Posterior vena cava (tissue), 2 donors: ENCODE measurements at places on chromosomes 7 and 10. TPM values are rescaled to one million over a fixed set of nuclear protein-coding genes. Genes with fewer than 3 reads are reported as not detected.
A peak's percentile ranks its signal among the peaks of the same experiment; 100 is the strongest.

GRCh38 chr7:151689196-151689971 is 169.7 kb upstream of the RHEB start:
- peak; percentile 68 for DNase-seq

GRCh38 chr7:110187877-110188554 is 902.9 kb upstream of the LRRN3 start:
- no peak for DNase-seq

- DNase-seq: no peak
Measured at GRCh38 chr7:108836256-108836655, 266.6 kb downstream of the DNAJB9 start.

GRCh38 chr7:787332-788240 is 44.7 kb upstream of the SUN1 start:
- no peak for DNase-seq

DNA sequence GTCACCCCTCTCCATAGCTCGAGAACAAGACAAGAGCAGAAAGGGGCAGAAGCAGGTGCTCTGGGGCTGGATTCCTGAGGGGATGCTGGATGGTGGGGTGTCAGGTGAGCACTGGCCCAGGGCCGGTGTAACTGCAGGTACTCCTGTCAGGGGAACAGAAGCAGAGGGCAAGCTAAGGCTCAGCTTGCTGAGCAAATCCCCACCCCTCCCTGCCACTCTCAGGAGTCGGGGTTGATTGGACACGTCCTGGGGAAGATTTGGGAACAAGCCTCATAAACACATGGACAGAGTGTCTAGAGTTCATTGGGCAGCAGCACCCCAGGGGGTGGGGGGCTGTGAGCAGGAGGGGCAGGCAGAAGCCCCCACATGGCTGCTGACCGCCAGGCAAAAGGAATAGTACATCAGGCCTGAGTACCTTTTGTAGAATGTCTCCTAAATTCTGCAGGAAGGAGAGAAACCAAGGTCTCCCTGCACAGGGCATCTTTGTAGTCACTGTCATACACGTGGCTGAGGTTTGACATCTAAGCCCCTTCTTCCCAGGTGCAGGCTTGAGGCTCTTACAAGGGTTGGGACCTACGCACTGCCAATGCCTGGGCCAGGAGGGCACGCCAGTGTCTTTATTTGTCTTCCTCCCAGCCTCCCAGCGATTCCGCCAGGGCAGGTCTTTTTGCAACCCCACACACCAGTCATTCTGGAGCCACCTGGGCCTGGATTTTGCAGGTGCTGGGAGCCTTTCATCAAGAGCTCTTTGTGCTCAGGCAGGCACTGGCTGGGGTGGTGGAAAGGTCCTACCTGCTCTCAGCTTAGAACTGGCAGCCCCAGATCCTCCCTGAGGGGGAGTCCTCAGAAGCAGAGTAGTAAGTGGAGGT is 2.8 kb downstream of the CALML3 start:
- DNase-seq: peak; percentile 50

DNA sequence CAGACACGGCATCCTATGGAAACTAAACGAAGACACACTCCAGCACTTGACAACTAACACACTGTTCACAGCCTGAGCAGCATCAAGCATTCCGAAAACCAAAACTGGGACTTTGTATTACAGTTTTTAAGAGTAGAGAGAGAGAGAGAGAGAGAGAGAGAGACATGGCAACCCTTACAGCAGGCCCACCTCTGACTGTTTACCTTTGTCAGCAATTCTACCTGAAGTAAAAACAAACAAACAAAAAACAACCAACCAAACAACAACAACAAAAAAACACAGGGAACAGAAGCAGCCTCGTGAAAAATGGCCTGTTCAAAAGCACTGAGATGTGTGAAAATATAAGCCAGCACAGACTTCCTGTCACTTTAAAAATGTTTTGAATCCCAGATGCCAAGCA is 118.0 kb downstream of the SPAG6 start:
- DNase-seq: no peak

DNA sequence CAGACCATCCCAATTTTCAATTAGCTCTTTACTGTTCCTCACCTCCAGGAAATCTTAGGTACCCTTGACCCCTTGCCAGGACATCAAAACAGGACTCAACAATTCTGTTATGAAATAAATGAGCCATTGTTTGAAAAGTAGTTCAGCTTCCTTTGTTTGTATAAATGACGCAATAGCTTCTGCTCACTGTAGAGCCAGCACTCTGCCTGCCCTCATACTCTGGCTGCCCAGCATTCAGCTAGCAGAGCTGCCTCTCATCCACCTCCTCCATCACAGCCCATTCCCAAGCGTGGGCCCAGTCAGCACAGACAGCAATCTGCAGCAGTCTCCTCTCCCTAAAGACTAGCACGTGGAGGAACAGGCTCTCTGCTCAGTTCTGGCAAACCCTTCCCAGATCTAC is 478.6 kb downstream of the GRID1 start:
- no peak for DNase-seq

- DNase-seq: peak; percentile 78
Measured at GRCh38 chr10:114044247-114045135, 825 bp downstream of the ADRB1 start.

BTBD16 gene
- not detected for total RNA-seq

GPNMB gene
- 297 TPM for total RNA-seq

CPED1 gene
- total RNA-seq: 120 TPM

SND1 gene
- 131 TPM for total RNA-seq

CH25H gene
- total RNA-seq: 2.3 TPM
